ENCODE measurements at places on chromosomes 5 and 9.

DNA sequence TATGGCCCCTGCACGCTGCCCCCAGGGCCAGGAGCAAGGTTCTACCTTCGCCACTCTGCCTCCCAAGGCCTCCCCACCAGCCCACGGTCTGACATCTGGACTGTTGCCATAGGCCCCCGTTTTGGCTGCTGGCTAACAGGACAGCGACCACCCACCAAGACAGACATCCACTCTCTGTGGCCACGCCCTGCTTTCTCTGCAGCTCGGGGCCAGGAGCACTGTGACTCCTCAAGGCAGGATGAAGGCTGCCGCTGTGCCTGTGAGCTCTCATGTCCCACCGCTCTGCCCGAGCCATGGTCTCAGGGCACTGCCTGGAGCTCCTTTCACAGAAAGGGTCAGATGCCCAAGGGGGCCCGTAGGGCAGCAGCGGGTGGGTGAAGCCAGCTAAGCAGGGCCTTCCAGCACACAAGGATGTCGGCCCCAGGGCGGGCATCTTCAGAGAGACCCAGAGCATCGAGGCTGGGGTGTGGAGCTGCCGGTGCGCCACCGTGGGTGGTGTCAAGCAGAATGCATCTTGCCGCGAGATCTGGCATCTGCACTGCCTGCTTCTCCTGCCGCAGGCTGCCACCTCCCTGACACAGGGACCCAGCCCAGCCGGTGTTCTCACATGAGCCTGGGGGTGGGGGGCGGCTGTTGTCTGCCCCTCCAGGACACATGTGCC is 92.2 kb upstream of the ADAMTS2 start:
- no peak for DNase-seq

- no peak for DNase-seq
Measured at GRCh38 chr5:173333925-173334661, 5.9 kb upstream of the STC2 start.

GRCh38 chr5:159566832-159567231 is 236.5 kb upstream of the IL12B start:
- DNase-seq: no peak

- DNase-seq: no peak
Measured at GRCh38 chr5:116730706-116731105, 156.1 kb upstream of the SEMA6A start.

GRCh38 chr5:132628814-132629213 is 29.2 kb upstream of the IL13 start:
- no peak for DNase-seq

DNA sequence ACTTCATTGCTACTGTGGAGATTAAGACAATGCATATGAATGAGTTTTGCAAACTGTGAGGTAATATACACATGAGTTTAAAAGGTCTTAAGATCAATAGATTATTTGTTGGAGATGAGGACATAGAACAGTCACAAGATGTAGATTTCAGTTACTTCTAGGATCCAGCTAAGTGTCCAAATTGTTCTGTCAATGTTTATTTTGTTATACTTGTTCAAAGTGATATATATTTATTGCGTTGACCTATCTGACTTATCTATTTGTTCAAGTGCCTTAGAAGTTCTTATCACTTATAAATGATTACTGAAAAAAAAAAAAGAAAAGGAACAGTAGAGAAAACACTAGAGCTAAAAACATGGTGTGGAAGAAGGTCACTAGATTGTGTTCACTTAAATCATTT is 75.6 kb upstream of the GRIN3A start:
- DNase-seq: no peak

GRCh38 chr5:112581811-112582320 is 155.8 kb upstream of the APC start:
- no peak for DNase-seq

DNA sequence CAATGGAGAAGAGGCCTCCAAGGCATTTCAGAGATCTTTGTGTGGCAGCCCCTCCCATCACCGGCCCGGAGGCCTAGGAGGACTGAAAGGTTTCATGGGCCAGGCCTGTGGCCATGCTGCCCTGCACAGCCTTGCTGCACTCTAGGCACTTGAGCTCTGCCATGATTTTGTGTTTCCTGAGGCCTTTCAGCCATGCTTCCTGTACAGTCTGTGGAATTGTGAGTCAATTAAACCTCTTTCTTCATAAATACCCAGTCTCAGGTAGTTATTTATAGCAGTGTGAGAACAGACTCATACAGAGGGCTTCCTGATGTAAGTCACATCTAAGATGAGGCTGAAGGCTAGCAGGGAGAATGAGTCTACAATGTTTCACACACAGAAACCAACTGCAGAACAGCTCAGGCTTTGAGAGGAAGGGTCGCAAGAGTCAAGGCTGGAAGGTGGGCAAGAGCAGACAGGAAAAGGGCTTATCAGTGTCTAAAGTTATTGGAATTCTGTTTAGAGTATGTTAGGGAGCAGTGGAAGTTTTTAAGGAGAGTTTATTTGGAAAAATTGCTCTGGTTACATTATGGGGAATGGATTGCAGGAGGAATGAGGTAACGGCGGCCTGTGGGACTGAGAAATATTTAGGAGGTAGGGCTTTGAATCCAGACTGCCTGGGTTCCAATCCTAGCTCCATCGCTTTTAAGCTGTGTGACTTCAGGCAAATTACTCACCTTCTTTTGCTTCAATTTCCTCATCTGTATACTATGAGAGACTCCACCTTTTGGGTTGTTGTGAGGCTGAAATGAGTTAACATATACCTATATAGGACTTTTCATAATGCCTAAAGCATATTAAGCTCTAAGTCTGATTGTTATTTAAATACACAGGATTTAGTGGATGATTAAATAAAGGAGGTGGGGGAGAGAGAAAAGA is 291.2 kb downstream of the CWC27 start:
- DNase-seq: no peak

GRCh38 chr5:164098531-164098930 is 593.1 kb downstream of the MAT2B start:
- no peak for DNase-seq

DNA sequence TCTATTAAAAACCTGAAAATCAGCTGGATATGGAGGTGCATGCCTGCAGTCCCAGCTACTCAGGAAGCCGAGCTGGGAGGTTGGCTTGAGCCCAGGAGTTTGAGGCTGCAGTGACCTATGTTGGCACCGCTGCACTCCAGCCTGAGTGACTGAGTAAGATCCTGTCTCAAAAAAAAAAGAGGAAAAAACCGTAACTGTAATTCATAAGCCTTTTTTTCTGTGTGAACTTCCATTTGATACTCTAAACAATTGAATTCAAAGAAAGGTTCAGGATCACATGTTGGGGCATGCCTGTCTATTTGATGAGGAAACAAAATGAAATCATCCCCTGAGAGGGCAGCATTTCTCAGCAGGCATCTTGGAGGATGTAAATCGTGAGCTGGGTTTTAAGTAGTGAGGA is 38.8 kb downstream of the ITGA2 start:
- DNase-seq: no peak

DNA sequence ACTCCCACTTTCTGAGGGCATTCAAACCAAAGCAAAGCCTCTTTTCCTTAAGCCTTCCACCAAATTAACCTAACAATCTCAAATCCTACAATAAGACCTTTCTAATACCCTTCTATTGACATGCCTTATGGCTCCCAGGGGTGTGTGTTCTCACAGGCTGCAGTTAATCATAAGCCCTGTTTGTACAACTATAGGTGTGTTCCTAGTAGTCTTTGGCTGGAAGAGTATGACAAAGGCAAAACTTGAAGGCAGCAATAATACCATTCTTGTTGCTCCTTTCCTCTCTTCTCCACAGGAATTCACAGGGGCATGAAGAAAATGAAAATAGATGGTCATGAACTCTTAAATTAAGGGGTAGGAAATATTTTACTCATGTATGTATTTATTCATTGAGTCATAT is 10.9 kb upstream of the FBXO38 start:
- DNase-seq: no peak

DNA sequence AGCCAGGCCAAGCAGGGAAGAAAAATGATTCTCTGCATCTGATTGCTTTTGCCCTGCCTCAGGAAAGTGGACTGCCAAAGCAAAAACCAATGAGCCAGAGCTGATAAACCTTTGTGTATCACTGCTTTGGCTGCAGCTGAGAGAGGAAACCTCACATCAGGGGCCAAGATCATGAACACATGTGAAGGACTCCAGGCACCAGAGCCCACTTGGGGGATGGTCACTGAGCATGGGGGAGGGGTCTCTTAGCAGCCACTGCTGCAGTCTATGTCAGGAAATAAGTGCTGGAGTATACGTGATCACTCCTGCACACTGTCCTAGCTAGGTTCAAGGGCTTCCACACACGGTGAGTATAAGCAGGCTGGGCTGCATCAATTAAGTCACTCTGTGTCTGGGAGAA is 229.9 kb downstream of the SPOCK1 start:
- DNase-seq: no peak

DNA sequence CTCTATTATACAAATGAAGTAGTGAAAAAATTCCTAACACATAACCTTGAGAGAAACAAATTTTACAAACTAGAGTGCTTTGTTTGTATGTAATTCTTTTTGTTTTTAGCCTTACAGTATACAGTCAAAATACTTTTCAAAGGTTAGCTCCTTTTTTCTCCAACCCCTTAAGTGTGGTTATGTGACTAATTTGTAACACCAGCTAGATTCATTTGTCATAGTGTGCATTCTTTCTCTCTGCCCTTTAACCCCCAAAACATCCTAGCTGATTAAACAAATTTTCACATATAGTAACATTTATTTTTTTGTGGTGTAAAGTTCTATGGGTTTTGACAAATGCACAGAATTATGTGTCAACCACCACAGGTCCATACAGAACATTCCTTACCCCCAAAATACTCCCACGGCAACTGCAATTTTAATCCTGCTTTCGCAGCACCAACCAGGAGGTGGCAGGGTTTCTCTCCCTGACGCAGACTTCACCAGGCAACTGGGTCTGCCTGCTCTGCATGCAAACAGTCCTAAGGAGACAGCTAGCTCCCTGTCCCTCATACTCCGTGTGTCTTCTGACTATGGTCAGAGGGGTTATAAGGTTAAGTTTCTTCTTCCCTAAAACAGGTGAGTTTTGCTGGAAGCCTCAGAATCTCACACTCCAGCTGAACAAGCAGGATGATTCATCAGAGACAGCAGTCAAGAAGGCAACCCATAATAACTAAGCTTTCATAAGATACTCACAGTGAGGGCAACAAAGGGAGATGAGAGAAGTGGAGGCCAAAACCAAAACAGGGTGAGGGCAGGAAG is 44.5 kb upstream of the NR5A1 start:
- no peak for DNase-seq

GRCh38 chr5:31731710-31732301 is 92.9 kb downstream of the PDZD2 start:
- no peak for DNase-seq

DNA sequence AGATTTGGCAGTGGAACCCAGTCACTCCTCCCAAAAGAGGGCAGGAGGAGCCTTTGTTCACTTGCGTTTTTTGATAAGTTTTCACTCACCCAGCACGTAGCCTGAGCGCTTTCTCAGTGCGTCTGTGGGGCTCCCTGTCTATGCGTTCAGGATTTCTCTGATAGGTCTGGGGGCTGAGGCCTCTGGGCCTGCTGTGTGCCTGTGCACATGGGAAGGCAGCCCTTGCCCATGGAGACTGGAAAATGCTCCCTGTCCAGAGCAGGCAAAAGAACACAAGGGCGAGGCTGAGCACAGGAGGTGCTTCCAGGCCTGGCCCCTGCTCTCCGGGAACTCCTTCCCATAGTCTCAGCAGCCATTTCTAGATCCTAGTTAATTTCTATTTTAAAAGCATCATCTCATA is 249.9 kb downstream of the FSTL4 start:
- DNase-seq: no peak

DNA sequence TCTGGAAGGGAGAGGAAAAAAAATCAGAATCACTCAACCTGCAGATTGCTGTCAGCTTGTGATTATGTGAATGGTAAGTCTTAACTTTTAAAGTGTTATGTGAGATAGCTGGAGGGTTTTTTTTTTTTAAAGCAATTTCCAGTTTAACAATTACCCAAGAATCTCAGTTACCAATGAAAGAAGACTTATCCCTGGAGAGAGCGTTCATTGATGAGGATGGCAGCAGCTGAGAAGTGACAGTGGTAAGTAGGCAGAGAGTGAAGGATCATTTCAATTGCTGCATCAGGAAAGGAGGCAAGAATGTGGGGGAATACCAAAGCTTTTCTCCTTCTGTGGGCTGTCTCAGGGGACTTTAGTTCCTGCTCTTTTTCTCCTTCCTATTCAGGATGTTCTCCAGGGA is 370.2 kb upstream of the C9orf72 start:
- no peak for DNase-seq

GRCh38 chr5:166330036-166330435 is 1961.4 kb upstream of the WWC1 start:
- DNase-seq: no peak

GRCh38 chr5:78611126-78611605 is 37.4 kb downstream of the LHFPL2 start:
- no peak for DNase-seq

All from stimulated activated CD8-positive, alpha-beta memory T cell treated with anti-CD3 and anti-CD28 coated beads, Interleukin-15, amount 100 ng/mL, for 1 hour (primary cell).